ENCODE measurements at places on chromosomes 3 and 15.

DNA sequence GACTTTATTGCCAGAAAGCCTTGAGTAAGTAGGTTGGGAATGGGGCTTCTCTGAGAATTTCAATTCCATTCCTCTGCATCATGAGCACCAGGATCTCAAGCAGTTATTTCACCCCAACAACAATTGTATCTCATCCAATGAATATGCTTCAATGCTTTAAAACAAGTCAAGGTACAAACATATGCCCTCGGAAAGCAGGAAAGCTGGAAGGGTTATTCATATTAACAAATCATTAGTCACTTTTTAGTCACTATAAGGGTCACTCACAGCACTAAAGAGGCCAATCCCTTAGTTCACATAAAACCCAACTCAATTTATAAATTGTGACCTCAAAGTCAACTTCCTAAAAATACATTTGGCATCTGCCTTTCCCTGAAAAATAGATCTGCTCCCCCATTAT lies 16.2 kb downstream of the MB21D2 start:
- H3K27ac ChIP-seq, result no peak overlapping the region
- H3K4me3 ChIP-seq, result no peak overlapping the region
- no peak for DNase-seq
- H3K27me3 ChIP-seq, result no peaks in the 10 kb centered on the region

- H3K4me1 ChIP-seq, result peaks cover 19% of the 10 kb centered on the region
- no peaks in the 10 kb centered on the region for H3K27me3 ChIP-seq
- no peak overlapping the region for H3K4me3 ChIP-seq
- DNase-seq, result no peak
- H3K27ac ChIP-seq, result peak overlapping the region; percentile 24
- H3K36me3 ChIP-seq, result no peaks in the 10 kb centered on the region
Measured at GRCh38 chr15:71220828-71221227, 105.6 kb downstream of the THSD4 start.

DNA sequence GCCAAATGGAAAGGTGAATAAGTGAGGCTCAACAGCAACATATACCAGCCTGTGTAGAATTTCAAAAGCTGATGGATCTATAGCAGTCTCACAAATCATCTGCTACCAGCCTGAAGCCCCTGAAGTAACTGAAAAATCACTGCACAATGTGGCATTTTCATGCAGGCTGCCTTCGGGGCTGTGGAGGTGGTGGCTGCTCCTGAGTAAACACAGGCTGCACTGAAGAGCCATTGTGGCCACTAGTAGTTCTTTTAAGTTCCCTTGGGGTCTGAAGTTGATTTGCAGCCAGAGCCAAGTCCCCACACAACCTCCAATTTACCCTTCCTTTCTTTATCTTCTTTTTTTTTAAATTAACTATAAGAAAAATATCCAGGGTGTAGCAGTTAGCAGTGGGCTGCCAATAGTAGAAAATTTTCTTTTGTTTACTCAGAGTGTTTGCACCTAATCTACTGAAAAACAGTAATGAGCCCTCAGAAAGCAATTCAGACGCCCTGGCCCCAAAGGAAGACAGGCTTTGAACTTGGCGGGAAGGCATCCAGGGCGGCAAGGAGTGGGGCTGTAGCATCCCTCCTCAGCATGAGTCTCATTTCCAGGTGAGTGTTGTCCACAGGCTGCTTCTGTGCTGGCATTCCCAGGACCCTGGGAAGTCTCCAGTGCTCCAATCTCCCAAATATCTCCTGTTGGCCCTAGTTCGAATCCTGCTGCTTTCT lies 13.3 kb upstream of the SUSD5 start:
- no peaks in the 10 kb centered on the region for H3K36me3 ChIP-seq
- no peak overlapping the region for H3K27ac ChIP-seq
- no peaks in the 10 kb centered on the region for H3K4me1 ChIP-seq
- no peak for DNase-seq
- H3K27me3 ChIP-seq, result no peaks in the 10 kb centered on the region

- no peaks in the 10 kb centered on the region for H3K27me3 ChIP-seq
- peaks cover 5% of the 10 kb centered on the region for H3K4me1 ChIP-seq
- H3K4me3 ChIP-seq, result no peak overlapping the region
- no peaks in the 10 kb centered on the region for H3K36me3 ChIP-seq
Measured at GRCh38 chr3:136703429-136703828, 48.7 kb downstream of the STAG1 start.
